Testis (tissue), 5 donors: ENCODE measurements at places on chromosomes 11 and 22.

DNA sequence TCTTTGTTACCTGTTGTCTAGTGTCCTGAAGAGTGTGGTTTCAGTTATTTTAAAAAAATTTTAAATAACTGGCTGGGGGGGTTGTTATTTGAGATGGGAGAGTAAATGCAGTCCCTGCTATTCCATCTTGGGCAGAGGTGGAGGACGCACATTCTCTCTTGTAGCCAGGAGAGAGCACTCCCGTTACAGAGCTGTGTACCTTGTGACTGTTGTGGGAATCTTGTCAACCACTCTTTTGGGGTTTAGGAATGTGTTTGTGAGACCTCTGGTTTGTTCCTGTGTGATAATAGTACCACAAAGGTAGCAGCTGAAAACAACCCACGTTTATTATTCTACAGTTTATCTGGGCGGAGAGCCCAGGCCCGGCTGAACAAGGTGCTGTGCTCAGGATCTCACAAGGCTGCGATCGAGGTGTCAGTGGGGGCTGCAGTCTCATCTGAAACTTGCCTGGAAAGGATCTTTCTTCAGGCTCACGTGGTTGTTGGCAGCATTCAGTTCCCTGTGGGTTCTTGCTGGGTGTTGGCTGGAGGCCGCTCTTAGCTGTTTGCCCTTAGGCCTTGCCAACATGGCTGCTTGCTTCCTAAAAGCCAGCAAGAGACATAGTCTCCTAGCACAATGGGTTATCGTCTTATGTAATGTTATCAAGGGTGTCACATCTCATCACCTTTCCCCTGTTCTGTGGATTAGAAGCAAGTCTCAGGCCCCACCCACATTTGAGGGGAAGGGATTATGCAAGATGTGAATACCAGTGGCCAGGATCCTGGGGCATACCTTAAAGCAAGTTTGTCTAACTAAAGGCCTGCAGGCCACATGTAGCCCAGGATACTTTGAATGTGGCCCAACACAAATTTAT, 20.6 kb downstream of the IGHMBP2 start:
- no peak for DNase-seq

DNA sequence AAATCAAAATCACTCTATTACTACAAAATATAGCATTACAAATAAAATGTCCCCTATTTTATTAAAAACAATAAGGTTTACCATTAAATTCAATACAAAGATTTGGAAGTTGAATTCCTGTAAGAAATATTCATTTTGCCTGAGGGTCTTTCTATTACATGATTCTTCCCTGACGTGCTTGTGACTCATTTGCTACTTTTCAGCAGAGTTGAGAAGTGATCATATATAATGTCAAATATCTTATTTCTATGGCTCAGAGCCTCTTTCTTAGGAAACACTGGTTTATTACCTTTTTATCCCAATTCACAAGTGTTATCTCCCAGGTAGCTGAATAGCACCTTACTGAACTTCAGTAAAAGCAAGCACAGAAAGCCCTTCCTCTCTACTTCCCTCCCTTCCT, 65.2 kb upstream of the CNTN5 start:
- no peak for DNase-seq

DNA sequence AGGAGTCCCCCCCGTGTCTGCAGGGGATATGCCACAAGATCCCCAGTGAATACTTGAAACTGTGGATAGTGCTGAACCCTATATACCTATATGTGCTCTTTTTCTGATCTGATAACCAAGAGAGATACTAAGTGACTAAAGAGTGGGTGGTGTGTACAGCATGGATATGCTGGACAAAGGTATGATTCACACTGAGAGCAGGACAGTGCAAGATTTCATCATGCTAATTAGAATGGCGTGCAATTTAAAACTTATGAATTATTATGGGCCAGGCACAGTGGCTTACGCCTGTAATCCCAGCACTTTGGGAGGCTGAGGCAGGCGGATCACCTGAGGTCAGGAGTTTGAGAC, 90.2 kb upstream of the ALKBH3 start:
- no peak for DNase-seq

DNA sequence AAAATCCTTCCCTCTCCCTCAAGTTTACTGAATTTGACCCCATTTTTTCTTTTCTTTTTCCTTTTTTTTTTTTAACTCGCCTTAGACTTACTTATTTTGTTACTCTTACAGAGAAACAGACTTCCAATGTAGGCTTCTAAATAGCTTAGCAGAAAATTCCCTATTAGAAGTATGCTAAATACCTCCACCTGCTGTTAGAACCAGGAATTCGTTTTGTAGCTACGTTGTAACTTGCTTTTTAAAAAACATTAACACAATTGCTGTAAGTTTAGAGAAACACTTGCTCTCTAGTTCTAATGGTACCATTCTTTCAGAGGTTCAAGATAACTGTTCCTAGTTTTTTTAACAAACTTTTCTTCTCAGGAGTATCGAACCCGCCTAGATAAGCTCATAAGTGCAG, 324.2 kb downstream of the DCDC1 start:
- DNase-seq = no peak

DNA sequence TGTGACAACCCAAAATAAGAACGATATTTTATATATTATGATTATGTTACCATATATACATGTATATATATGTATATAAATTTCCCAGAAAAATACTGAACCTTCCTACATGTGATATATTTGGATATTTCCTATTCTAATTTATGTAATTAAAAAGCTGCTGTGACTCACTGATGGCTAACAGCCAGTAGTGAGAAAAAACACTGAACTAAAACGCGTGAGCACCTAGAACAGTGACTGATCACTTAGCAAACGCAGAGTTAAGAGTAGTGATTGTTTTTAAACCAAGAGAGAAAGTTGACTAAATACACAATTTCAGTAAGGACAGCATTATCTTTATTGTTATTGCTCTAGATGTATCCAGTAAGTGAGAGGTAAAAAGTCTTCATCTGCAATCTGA, 213.8 kb downstream of the TMEM135 start:
- no peak for DNase-seq

GRCh38 chr11:61532134-61533038, 23.8 kb downstream of the LRRC10B start:
- peak; percentile 43 for DNase-seq

- DNase-seq = no peak
Measured at GRCh38 chr11:48017831-48018527, 37.6 kb downstream of the PTPRJ start.

- DNase-seq = no peak
Measured at GRCh38 chr22:31227186-31227585, 15.1 kb downstream of the LIMK2 start.

DNA sequence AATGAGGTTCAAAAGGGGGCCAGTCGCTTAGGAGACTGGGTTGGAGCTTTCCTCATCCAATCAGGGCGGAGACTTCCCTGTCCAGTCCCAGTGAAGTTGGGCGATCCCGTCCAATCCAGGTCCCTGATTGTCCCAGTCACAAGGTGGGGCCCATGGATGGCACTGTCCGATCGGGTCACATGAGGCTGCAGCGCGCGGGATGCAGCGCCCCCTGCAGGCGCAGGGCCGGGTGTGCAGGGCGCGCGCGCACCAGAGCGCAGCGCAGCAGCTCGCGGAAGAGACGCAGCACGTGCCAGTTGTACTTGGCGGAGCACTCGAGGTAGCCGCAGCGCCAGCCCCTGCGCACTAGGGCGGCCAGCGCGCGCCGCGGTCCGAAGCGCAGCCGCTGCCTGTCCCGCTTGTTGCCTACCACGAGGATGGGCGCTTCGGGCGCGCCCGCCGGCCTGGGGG, 2.3 kb downstream of the RASL10A start:
- peak; percentile 60 for DNase-seq

DNA sequence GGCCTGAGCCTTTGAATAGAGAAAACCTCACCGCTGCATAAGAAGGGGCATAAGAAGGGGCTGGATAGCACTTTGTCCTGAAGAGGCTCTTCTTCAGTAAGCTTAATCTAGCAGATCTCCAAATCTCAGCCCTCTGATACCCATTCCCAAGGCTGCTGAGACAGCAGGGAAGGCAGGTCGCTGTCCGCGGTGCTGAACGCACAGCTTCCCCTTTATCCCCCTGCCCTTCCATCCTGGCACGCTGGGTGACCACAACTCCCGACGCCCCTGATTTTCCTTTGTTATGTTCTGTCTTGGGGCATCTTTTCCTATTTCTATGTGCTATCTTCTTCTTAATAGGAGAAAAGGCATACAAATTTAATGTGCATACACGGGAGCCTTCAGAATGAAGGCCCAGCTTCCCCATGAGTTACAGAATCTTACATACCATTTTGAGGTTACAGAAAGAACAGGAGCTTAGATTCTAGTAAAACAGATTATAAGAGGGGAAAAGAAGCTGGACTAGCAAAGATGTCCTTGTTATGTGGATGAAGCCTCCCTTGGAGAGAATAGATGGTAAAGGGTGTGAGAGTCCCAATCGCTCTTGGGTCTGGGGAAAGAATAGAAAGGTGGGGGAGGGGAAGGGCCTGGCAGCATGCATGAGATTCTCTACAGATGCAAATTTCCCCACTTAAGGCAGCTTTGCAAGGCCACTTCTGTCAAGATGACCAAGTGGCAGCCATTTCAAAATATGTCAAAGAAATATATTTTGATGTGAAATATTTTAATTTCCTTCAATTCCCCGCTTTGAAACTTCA, 5.7 kb upstream of the SULT4A1 start:
- DNase-seq = peak; percentile 63

DNA sequence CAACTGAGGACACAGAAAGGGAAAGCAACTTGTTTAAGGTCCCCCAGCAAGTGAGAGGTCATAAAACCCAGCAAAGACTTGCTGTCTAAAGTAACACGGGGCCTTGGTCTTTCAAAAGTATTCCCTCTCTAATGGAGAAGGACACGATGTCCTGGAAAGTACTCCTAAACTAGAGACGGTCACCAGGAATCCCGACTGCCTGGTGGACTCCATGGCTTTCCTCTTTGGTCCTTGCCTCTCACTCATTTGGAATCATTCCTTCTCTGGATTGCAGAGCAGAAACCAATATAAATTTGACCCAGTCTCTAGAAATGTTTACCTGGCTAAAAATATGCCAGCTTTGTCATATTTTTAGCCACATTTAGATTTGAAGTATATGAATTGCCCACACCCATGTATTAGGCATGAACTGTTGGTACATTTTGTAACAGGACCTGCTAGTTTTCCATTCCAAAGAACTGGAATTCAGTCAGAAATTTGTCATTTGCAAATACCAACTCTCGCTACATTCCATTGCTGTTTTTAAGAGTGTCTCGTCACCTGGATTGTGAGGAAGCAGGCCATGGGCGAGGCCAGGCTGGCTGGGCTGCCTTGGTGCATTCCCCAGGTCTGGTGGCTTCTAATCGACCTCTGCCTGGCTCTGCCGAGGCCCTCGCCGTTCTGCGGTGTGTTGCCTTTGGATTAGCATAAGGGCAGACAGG, 12.9 kb downstream of the NAV2 start:
- DNase-seq = no peak

- no peak for DNase-seq
Measured at GRCh38 chr11:71458146-71459070, 5.4 kb downstream of the NADSYN1 start.

DNA sequence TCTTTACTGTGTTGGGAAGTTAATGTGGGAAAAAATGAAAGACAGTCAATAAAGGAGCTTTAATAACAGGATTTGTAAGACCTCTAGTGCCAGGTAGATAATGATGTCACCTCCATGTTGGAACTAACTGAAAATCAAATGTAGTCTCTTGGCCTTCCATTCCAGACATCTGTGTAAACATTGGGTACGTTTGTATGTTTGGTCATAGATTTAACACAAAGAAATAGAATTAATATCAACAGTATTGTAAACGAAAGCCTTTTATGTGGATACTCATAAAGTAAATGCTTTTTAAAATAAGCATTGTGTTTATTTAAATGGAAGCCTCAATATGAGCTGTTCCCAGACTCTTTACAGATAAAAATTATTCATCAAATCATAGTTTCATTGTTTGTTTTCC, 605.7 kb downstream of the METTL15 start:
- DNase-seq = no peak

DNA sequence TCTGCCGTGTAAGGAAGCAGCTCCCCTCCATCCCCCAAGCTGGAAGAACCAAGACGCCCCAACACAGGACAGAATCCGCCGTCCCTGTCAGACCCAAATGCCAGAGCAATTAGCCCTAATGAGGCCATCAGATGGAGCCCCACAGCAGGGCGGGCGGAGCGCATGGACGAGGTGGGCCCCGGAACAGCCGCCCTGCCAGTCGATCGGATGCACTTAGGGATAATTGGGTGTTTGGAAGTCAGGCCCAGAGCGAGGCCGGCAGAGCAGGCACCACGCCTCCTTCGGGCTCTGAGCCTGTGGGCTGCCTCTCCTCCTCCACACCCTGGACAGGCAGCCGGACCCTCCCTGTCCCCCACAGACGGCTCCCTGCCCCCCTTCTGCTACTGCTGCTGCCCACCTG, 5.5 kb upstream of the TH start:
- DNase-seq = no peak

DNA sequence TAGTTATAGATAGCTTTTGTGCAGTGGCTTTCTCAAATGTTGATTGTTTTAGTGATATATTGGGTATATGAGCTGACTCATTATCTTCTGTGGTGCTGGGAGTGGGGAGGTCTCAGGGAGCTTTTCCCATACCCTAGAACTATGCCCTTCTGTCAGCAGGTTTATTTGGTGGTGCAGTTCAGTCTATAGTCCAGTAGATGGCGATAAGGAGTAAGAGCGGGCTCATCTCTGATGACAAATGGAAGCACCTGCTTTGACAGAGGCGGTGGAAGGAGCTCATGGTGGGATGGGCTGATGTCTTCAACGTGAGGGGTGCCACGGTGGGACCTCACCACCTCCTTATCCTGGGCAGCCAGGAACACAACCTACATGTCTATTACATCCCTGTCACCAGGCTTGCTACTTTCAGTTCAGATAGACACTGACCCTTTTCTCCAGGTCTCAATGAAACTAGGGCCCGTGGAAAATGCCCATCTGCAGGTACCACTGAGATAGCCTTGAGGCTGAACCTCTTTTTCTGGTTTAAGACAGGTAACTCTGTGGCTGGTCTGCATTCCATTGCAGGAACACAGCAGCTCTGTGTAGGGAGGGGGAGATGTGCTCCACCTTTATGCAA, 13.0 kb upstream of the OR6A2 start:
- peak; percentile 36 for DNase-seq

DNA sequence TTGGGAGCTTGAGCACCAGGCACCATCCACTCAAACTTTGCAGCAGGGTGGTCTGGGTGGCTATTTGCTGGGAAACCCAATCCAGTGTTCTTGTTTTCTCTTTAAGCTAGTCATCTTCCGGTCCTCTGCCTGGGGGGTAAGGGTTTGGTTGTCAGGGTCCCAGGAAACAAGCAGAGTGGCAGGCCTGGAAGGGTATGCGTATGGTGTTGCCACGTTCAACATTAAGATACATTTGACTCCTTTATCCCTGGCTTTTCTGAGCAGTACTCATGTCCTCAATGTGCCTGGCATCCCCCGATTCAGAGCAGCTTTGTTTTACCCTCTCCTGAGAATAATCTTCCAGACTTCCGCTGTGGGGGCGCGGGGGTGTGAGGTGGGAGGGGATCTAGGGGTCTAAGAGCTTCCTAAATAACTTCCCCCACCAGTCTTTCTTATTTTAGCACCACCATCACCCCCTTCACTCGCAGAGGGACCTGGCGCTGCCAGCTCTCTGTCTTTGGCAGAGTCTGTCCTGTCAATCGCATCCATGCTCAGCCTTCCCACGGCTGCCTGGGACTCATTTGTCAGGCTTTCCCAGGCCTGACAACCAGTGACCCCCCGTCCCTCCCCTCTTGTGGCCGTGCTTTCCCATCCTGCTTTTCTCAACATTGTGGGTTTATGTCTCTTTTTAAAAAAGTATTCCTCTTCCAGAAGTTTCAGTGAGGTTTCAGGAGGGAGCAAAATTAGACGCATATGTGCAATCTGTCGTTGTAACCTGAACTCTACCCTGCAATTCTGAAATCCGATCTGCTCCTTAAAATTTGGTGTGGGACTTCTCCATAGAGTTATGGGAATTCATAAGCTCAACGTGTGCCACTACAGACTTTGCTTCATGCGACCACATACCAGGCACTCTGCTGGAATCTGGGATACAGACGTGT, 27.0 kb upstream of the RBFOX2 start:
- DNase-seq = no peak
